ENCODE measurements at places on chromosomes 5 and 9.

DNA sequence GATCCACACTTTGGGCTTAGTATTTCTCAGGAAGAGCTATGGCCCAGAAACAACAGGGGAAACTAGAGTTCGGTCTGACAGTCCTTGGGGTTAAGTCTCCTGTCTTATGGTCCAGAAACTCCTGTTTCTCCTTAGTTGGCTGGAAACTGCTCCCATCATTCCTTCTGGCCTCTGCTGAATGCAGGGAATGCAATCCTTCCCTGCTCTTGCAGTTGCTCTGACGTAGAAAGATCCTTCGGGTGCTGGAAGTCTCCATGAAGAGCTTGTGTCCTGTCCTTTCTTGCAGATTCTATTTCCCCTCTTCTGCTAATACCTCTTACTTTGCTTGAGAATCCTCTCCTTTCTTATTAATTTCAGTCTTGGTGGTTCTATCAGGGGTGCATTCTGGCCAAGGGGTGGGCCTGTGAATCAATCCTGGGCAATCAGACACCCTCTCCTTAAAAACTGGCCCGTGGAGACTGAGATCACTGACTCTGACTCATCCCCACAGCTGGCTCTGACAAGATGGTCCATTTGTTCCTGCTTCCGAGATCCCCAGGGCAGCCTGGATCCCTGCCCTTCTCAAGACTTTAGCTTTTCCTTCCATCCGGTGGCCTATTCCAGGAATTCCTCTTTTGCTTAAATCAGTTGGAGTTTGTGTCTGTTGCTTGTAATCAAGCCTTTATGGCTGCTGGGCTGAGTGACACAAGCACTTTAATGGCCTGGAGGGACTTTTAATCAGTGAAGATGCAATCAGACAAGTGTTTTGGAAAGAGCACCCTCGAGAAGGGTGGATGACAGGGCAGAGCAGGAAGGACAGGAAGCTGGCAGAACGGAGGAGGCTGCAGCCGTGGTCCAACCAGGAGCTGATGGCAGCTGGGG, 23.7 kb downstream of the PTGS1 start:
- DNase-seq: no peak

DNA sequence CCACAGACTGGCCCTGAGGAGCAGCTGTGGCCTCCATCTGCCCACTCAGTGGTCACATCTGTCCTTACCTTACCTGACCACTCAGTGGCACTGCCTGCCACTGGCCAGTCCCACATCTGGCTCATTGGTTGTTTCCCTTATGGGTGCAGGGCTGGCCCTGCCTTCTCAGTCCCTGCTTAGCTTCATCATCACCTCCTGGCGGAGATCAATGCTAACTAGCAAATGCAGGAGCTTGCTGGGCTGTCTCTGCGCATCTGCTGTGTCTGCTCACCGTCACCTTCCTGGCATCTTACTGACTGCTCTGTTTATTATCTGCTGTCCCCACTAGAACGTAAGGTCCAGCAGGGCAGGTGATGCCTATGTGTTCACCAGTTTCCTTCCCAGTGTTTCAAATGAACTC, 356.9 kb downstream of the SEMA5A start:
- no peak for DNase-seq

DNA sequence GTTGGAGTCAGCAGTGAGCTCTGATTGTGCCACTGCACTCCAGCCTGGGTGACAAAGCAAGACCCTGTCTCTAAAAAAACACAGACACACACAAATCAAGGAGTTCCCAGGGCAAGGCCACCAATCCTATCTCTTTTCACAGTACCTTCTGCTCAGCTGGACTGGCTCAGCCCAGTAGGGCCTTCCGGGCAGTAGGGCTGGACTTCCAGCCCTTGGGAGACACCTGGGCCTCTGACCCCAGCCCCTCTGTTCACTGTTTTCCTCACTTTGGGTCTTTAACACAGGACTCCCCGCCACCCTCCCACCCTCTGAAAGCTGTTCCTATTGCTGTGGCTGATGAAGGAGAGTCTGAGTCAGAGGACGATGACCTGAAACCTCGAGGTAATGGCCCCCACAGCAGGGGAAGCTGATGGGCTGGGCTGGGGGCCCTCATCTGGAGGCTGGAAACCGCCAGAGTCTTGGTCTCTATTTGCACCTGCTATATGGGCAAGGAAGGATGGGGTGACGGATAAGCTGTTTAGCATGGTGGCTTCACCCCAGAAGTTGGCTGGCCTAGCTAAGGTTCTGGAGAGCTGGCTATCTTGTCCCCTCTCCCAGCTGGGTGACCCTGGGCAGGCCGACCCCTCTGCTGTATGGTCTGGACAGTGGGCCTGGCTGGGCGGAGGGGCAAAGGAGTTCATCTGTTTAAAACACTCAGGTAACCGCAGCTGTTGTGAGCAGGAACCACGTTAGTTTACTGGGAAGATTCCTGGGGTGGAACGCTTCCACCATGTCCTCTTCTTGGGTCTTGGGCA, 25.6 kb downstream of the USP20 start:
- DNase-seq: no peak

DNA sequence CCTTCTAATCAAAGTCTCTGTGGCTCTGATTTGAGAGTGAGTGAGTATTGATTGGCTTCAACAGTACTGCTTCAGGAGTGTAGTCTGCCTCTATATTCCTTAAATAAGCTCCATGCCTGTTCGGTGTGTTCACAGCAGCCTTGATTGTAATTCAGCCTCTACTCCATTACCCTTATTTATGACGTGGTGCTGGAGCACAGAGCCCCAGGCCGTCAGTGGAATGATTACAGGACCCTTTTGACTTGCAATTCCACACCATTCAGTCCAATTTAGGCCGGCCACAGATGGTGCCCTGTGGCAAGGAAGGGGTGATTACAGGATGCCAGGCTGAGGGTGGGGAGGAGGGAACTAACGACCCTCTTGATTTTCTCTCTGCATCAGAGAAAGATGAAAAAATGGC, 110.3 kb downstream of the ASTN2 start:
- DNase-seq: no peak

DNA sequence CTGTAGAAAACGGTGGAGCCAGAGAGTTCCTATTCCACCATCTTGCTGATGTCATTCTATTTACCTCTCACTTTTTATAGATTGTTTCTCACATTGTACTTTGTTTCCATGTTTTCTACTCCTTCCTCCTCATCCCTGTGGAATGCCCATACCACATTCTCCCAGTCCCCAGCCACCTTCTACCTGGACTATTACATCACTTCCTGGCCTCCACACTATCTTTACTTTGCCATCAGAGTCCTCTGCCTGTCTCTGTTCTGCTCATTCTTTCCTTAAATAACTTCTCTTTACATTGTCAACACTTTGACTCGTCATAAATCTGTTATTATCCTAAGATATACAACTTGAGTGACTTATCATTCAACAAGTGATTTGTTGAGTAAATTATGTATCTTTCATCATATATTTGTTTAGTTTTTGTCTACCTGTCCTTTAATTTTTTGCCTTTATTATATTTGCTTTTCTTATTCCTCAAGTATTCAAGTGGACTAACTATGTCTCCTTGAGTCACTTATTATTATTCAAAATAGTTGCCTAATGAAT, 182.5 kb downstream of the ADGRV1 start:
- no peak for DNase-seq

- no peak for DNase-seq
Observed at GRCh38 chr9:89375191-89375760, 57.0 kb downstream of the SECISBP2 start.

DNA sequence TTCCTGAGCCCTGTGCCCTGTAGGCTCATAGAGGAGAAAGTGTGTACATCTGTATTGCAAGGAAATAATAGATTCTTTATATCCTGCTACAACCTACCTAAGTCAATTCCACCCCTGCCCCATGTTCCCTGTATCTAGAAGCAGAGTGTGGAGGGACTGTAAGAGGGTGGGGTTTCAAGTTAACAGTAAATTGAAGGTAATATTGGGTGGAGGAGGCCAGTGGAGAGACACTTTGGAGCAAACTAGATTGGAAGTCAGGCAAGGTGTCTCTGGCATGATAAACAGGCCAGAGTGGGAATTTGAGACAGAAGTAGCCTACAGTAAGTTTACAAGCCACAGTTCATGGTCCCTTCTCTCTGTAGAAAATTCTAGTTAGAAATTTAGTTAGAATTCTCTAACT, 2.3 kb upstream of the HEMGN start:
- no peak for DNase-seq

DNA sequence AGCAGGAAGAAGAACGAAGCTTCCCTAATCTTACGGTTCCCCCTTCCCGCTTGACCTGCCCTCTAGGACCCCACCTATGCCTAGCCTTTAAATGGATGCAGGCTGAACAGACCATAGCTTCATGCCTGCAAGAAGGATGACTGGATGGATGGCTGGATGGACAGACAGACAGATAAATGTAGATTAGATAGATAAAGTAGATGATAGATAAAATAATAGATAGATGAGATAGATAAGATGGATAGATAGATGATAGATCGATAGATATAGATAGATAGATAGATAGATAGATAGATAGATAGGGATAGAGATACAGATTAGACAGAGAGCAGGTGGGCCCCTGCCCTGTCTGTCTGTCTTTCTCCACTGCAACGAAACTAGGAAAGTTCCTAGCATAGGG, 72.0 kb downstream of the GPR21 start:
- DNase-seq: no peak

GRCh38 chr9:16143947-16144890, 591.4 kb downstream of the CCDC171 start:
- no peak for DNase-seq
